ENCODE measurements at places on chromosomes 3 and 15.

- no peak for DNase-seq
Measured at GRCh38 chr3:128040041-128040440, 12.2 kb upstream of the SEC61A1 start.

- DNase-seq, result no peak
Measured at GRCh38 chr3:75938921-75939320, 153.6 kb upstream of the ZNF717 start.

DNA sequence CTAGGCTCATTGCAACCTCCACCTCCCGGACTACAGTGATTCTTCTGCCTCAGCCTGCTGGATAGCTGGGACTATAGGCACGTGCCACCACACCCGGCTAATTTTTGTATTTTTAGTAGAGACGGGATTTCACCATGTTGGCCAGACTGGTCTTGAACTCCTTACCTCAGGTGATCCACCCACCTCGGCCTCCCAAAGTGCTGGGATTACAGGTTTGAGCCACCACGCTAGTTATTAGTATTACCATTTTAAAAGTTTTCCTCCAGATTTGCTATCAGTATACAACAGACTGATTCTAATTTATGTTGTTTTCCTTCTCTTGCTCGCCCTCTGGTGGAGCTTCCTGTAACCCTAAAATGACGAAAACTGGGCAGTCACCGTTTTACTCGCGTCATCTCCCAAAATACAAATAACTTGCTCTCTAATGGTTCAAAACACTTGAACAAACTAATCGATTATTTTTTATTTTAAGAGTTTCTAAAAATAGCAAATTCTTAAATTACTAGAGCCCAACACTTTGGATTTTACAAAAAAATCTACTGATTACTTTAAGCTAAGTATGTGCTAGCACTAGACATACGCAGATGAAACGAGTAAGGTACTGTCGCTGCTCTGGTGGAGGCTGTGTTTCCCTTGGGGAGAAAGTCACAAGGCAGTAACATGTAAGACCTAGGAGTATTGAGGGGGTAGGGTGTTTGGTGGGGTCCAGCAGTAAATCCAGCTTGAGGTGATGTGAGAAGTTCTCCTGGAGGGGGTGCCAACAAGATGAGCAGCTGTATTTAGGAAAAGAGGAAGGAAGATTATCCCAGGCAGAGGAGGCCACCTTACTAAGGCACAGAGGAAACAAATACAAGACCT lies 203.3 kb downstream of the MBNL1 start:
- peak; percentile 29 for DNase-seq

DNA sequence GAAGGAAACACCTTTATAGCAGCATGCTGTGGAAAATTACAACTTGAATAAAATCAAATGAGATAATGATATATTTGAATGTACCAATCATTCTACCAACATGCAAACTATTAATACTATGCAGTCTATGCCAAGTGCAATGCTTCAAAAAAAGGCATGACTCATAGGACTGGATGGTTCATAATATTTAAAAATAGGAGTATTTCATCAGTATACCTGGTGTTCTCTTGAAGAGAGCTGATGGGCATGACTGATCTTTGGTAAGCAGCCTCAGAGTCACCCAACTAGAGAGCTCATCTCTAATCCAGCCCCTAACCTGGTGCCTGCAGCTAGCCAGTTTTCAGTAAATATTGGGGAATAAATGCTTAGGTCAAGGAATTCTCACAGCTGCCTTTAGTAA lies 434.7 kb upstream of the ARRDC4 start:
- no peak for DNase-seq

- DNase-seq, result no peak
Measured at GRCh38 chr3:13325892-13326443, 94.2 kb downstream of the NUP210 start.

GRCh38 chr3:187044206-187044605 lies 95.1 kb downstream of the RPL39L start:
- no peak for DNase-seq

DNA sequence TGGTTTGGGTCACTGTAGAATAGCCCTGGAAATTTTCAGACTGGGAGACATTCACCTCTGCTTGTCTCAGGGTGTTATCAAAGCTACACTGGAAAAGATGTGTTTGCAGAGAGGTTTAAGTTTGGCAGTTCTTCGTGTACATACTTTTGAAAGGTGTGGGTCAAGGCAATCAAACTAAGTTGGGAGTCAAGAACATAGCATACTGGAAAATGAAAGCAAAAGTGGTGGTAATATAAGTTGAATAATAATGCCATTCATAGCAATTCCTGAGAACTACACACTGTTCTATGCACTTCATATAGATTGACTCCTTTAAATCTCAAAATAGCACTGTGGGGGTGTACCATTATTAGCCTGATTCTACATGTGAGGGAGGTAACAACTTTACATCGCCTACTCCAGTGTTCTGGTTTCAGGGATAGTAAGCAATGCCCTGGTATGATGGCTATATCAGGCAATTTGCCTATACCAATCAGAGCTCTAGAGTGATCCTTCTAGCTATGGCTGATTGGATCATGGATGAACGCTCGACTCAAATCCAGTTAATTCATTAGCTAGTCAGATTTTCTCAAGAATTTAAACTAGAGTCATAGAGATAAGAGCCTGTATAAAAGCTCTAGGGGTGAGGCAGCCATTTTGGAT lies 44.6 kb upstream of the RASGRP1 start:
- no peak for DNase-seq

DNA sequence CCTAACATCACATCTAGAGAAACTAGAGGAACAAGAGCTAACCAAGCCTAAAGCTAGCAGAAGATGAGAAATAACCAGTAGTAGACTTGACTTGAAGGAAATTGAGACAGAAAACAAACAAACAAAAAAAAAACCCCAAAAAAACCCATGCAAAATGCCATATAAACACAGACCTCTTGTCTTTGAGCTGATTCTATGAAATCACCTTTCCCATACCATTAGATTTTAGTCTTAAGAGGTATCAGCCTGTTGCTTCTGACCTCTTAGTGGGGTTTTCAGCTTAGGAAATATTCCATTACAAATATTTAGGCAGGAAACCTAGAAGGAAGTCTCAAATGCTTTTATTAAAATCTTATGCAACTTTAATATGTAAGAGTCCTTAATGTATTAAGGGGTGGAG lies 23.9 kb upstream of the ST3GAL6 start:
- no peak for DNase-seq

DNA sequence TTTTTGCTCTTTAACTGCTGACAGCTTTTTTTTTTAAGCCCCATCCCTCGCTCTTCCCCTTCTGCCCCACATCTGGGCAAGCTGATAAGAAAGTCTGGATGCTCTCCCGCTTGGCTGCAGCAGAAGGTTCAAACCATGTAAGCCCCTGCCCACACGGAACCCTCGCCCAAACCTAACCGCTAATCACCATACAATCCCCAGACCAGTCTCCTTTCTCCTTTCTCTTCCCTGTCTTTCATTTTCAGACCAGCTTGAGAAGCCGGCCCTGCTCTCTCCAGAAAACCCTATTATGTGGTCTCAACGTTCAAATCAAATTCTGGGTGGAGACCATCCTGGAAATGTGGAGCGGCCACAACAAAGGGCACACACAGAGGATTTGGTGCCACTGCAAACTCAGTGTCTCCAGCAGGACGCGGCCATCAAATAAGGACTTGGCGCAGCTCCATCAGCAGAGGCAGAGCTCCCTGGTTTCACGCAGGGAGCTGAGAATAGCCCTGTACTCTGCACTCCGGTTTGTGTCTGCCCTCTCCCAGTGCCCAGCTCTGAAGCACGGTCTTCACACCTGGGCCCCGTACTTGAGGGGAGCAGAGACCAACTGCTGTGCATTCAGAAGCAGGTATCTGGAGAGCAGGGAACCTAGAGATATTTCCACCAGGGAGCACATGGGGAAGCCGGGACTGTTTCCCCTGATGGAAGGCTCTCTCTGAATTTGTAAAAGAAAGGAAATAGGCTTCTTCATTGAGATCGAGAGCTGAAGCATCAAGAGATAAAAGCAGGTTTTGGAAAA lies 92.6 kb downstream of the XXYLT1 start:
- no peak for DNase-seq

DNA sequence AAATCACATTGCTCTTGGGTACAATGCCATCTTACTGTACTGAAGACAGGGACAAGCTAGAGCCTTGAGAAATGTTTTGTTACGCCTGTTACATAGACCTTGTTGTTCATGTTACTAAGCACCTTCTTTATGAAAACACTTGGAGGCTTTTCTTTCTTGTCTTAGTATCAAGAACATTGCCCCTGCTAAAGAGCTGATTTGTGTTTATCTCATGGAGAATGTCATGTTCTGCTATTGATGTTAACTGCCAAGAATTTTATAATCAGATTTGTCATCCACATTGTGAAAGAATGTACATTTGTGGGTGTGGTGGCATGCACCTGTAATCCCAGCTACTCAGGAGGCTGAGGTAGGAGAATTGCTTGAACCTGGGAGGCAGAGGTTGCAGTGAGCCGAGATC lies 431.3 kb upstream of the MDFIC2 start:
- DNase-seq, result no peak

DNA sequence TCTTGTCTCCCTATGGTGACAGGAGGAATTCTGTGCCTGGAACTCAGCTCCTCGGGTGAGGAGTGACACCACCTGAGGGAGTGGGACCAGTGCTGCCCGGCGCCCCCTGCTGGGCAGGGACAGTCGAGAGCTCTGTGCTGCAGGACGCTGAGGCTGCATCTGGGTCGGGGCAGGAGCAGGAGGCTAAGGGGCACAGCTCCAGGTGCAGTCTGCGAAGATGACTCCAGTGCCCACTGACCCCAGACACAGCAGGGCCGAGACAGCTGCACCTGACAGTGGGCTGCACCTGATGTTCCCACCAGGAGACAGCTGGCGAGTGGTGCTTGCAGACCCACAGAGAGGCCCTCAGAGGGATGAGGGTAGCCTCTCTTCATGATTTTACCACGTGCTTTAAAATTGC lies 152.9 kb downstream of the ATP10A start:
- peak; percentile 21 for DNase-seq

DNA sequence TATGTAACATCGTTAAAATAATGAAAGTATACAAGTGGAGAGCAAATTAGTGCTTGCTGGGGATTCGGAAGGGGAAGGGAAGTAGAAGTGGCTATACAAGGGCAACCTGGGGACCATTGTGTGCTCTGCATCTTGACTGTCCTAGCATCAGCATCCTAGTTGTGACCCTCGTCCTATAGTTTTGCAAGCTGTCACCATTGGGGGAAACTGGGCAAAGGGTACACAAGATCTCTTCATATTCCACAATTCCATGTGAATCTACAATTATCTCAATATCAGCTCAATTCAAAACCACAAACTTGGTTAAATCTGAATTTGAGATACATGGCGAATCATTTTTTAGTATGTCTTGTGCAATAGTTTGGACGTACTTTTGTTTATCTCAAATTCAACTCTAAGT lies 30.9 kb downstream of the WNT7A start:
- DNase-seq, result no peak

GRCh38 chr15:93121973-93122910 lies 33.2 kb upstream of the RGMA start:
- no peak for DNase-seq

DNA sequence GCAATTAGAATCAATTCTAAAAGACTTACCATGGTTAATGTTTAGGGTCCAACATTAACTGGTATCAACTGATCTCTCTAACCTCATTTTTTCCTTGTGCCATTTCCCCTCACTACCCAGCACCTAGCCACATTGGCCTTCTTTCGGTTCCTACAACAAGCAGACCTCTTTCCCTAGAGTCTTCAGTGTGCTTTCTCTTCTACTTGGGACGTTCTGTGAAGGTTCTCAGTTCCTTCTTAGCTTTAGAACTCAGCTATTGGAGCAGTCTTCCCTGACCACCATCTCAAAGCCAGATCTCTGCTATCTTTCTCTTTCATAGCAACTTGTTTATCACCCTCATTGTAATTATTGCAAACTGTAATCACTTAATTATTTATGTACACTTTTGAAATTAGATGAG lies 31.5 kb upstream of the MINDY4B start:
- no peak for DNase-seq

GRCh38 chr3:20741381-20741780 lies 555.4 kb upstream of the SGO1 start:
- DNase-seq, result no peak

GRCh38 chr3:134656211-134656800 lies 5.5 kb upstream of the KY start:
- no peak for DNase-seq

- DNase-seq, result no peak
Measured at GRCh38 chr3:146189519-146190173, 28.7 kb upstream of the PLOD2 start.

DNA sequence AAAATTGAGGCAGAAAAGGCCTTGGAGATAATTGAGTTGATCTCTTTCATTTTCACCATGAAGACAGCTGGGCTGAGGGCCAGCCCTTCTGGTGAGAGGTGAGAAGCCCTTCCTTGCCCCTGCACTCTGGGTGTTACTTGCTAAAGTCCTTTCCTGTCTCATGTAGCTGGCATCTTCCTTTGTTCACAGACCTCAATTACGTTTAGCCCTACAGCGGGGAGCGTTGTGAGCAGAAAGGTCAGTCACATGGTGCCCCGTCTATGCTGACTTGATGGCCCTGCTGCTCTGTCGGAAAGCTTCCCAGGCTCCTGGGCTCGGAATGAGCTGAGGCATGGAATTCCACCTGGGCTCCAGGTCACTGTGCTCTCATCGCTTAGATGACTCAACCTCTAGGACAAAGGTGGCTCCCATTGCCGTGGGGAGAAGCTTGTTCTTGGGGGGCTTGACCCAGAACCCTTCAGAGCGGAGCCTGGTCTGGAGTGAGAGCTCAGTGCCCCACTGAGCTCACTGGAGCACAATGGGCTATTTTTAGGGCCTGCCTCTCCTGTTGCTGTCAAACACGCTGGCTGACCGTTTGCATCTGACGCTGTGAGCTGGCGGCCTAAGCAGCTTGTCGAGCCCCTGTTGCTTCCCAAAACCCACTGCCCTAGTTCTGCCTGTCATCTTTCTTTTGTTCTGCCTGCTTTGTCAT lies 47.0 kb downstream of the RPLP1 start:
- no peak for DNase-seq

GRCh38 chr3:52893723-52894122 lies 3.6 kb downstream of the STIMATE start:
- no peak for DNase-seq

DNA sequence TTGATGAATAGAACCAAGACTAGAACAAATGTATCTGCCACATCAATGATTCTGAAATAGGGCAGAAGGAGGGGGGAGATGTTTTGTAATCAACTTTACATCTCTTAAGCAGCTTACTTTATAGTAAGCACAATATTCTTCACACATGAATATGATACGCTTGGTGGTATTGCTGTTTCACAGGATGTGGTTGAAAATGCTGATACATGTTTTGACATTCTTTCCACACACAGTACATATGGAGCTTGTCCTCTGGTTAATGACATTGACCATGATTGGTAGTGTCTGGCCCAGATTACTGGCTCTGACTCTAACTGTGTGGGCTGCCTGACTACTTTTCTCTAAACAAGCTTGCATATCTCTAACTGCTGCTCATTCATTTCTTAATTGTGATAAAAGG lies 168.9 kb downstream of the KLHL25 start:
- no peak for DNase-seq

- no peak for DNase-seq
Measured at GRCh38 chr3:115040246-115040645, 106.8 kb downstream of the ZBTB20 start.

DNA sequence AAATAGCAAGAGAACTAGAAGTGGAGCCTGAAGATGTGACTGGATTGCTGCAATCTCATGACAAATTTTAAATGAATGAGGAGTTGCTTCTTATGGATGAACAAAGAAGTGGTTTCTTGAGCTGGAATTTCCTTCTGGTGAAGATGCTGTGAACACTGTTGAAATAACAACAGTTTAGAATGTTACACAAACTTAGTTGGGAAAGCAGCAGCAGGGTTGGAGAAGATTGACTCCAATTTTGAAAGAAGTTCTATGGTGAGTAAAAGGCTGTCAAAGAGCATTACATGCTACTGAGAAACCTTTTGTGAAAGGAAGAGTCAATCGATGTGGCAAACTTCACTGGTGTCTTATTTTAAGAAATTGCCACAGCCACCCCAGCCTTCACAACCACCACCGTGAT lies 220.9 kb upstream of the LRRFIP2 start:
- no peak for DNase-seq

All from activated T-helper 1 cell treated with anti-CD3 and anti-CD28 coated beads, Interleukin-2, amount 50 U/mL, for 16 hours (primary cell).